ENCODE measurements at places on chromosomes 16 and 17.
A peak's percentile ranks its signal among the peaks of the same experiment; 100 is the strongest.

DNA sequence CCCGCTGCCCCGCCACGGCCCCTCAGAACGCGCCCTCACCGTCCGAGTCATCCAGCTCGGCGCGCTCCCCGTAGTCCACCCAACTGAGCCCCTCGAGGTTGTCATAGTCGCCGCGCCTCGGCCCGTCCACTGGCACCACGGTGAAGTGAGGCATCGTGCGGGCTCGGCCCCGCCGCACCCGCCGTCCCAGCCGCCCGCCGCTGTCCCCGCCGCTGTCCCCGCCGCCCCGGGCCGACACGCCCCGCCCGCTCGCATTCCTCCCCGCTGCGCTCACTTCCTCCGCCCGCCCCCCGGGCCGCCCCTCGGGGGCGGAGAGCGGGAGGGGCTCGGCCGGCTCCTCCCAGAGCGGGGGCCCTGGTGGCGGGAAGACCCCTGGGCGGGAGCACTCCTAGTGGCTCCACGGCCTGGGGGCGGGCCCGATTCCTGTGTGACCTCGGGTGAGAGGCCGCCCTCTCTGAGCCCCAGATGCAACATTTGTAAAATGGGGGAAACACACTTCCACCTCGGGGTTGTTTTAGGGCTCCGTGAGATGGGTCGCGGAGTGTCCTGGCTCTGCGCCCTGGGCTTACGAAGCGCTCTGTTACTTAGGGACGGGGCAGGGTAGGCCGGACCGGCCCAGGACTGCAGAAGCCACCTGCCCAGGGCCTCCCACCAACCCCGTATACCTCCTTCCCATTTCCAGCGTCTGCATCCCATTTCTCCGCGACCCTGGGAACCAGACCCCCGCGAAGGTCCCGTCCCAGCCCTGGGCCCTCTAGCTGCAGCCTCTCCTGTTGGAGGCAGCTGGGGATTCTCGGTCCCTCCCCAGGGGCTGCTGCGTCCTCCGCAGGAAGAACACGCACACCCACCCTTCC, at the start of gene SLC12A4:
TSS of gene SLC12A4 (minus strand) at position 238 of the 854 bp plus-strand sequence. CDS start at position 154, 84 bp downstream.
- peak; percentile 87 for DNase-seq

- no peak for DNase-seq
Measured at GRCh38 chr16:85798901-85799496, 345 bp downstream of the EMC8 start.

DNA sequence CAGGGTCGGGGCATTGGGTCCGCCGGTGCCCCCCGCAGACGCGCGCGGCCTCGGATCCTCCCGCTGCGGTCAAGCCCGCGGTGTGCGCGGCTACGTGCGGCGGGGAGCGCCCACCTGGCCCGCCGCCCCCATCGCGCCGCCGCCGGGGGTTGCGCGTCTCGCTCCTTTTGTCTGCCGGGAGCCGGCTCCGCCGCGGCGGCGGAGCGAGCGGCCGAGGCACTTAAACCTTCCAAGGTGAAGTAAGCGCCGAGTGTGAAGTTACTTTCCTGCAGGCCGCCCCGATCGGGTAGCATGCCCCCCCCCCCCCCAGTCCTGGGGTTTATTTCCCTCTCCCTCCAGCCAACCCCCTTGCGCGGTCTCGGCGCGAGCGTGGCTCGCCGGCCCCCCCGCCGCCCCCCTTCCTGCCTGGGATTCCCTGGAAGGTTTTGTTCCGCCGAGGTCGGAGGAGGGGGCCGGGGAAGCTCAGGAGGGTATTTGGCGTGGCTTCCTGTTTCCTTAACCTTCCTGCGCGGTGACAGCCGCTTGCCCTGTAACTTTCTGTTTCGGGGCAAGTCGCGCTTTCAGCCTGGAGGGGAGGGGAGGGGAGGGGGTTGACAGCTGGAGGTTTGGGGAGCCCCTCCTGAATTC, 56.6 kb upstream of the GSE1 start:
- peak; percentile 95 for DNase-seq

- DNase-seq: peak; percentile 26
Measured at GRCh38 chr16:14186007-14186794, 115.1 kb downstream of the MRTFB start.

GRCh38 chr17:82036634-82037091, 834 bp downstream of the DCXR start:
- no peak for DNase-seq

- no peak for DNase-seq
Measured at GRCh38 chr16:17983114-17983513, 353.4 kb downstream of the NPIPA8 start.

DNA sequence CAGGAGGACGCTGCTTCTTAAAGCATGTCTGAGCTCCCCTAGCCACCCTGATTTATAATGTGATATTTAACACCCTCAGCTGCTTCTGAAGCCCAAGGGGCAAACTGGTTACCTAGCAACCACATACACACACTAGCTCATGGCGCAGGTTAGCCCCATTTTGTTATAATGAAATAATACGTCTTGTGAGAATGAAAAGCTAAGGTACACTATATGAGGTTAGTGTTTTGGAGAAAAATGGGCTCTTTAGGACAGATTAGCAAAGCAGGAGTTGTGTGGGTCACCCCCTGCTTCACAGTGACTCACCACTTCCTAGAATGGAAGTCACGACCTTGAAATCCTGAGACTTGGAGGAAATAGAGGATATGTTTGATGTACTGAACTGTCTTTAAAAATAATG, 404.8 kb upstream of the HSBP1 start:
- no peak for DNase-seq

DNA sequence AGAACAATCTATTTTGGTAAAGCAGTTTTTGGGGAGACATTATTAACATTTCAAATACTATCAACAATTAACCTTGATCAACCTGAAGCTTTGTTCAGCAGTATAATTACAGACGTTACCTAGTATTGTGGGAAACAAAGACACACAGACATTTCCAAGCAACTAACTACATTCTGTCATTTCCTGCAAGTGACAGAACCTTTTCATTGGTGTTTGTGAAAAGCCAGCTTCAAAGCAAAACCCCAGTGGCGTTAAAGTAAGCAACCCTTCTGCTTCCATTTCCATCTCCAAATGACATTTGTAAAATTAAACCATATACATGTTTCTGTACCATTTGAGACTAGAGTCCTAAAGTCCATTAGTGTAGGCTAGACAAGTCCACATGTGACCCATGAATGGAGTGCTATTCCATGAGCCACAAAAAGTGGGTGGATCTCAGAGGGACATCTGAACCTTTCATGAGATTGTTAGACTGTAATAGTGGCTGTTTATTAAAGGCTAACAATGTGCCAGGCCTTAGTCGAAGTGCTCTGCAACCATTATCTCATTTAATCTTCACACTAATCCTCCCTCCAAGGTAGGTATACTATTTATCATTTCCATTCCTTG, 101.2 kb downstream of the SSH2 start:
- DNase-seq: no peak
